Activated T-cell treated with anti-CD3 and anti-CD28 coated beads, Interleukin-2, amount 50 U/mL, for 1 hour (primary cell): ENCODE measurements at places on chromosomes 2 and 18.

GRCh38 chr2:48601349-48601748, 16.3 kb upstream of the GTF2A1L start:
- no peak for DNase-seq

- DNase-seq: no peak
Measured at GRCh38 chr2:27730261-27730662, 41.3 kb upstream of the MRPL33 start.

- peak; percentile 51 for DNase-seq
Measured at GRCh38 chr18:32093102-32093511, 1.4 kb downstream of the RNF138 start.

DNA sequence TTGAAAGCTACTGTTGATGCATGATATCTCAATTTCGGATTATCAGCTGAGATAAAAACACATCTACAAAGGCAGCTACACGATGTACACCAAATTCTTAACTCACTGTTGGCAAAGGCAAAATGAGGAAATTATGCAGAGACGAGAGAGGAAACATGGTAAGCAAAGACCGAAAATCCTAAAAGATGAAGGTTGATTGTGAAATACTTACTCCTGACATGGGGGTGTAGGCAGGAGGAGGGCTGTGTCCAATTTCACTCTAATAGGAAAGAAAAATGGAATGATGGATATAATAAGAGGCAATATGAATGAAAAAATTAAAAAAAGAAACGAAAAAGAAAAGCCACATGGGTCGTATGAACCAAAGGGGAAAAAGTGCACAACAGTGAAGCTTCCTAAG, 831.3 kb downstream of the CPS1 start:
- no peak for DNase-seq

DNA sequence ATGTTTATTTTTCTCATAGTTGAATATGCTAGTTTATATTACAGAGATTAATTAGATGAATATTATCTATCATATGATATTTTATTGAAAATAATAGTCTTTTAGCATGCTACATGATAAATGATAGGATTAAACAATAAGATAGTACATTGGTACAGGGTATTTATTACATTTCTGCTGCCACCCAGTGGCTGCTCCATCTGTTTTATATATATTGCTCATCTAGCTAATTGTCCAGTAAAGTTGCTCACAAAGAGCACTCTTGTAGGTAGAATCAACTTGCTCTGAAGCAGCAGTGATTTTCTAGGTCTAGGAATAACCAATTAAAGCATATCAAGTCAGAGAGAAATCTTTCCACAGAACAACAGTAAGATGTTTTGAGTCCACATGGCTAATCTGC, 183.3 kb downstream of the ASXL3 start:
- no peak for DNase-seq
